Activated T-helper 17 cell treated with anti-CD3 and anti-CD28 coated beads, Interleukin-2, amount 50 U/mL, for 72 hours (primary cell): ENCODE measurements at places on chromosomes 5 and 9.

DNA sequence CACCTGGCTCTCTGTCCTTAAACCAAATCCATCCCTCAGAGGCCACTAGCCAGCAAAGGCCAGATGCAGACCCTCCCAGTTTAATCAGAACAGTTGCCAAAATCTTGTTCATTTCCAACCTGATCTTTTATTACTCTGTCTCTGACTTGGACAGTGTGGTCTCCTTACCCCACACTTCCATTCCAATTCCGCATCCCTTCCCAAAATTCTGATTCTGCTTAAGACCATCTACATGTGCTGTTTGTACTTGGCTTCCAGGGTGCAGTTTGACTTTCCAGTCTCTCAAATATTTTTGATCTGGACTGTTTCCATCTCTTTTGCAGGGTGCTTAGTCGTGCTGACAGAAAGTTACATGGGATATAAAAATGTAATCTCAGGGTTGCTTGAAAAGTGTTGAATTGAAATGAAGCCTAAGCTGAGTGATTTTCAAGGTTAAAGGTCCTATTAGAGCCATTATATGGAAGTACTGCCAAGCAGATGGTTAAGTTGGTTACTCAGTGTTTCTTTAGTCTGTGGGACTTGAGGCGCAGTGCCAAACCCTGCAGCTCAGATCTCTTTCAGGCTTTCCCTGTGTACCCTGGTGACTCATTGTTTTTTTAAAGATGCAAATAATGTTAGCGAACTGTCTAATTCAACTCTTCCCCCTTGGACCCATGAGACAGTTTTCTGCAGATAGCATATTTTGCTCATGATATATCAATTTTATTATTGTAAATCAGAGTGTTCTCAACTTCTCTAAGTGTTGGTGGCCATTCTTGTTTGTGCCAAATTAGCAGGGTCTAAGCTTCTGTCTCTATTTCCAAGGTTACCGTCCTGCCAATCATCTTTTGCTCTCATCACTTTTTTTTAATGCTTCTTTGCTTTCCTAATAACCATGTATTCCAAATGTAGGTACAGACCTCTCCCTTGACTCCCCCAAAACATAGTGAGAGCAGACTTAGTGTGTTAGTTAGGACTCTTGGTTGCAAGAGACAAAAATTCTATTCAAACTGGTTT lies 18.2 kb upstream of the DCP2 start:
- ATAC-seq = peak; percentile 95

DNA sequence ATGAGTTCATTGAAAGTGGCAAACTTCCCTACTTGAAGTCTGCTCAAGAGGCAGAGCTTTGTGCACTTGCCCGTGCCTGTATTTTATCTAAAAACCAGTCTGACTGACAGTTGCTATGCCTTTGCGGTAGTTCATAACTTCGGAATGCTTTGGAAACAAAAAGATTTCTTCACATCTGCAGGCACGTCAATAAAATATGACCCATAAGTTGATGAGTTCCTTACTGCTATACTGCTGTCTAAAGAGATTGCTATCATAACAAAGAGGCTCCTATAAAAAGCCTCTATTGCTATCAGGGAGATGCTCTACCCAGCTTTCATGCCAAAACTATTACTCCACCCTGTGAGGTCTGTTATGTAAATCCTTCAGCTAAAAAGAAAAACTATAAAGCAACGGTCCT lies 25.4 kb upstream of the RNF20 start:
- no peak for ATAC-seq

DNA sequence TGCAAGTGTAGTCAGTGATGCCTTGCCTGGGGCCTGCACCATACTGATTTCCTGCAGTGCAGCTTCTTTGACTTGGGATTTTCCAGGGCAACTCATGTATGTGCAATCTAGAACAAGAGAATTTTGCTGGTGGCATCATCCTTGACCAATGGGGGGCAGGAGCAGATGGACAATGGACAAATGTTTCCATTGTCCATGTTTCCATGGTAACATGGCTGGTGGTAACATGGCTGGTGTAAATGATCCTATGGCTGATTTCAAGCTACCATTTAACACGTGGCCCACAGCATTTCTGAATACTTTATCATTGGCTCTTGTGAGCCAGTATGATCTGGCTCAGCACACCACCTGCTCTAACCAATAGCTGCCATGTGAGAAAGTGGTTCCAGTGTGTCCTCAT lies 130.1 kb upstream of the OSMR start:
- no peak for ATAC-seq

- ATAC-seq = peak; percentile 70
Observed at GRCh38 chr5:74762599-74762998, 4.3 kb downstream of the GFM2 start.

- no peak for ATAC-seq
Observed at GRCh38 chr9:82583524-82583923, 479.4 kb downstream of the RASEF start.

- no peak for ATAC-seq
Observed at GRCh38 chr5:141954194-141954593, 3.8 kb downstream of the PCDH12 start.

GRCh38 chr5:60295423-60295822 lies 401.9 kb upstream of the PDE4D start:
- no peak for ATAC-seq
